CD8-positive, alpha-beta T cell (primary cell): ENCODE measurements at places on chromosomes 5 and 9. TPM values are rescaled to one million over a fixed set of nuclear protein-coding genes. Genes with fewer than 3 reads are reported as not detected.

CD74 gene
- total RNA-seq: 411 TPM

MORN5 gene
- total RNA-seq: not detected

EDIL3 gene
- total RNA-seq: not detected

DNA sequence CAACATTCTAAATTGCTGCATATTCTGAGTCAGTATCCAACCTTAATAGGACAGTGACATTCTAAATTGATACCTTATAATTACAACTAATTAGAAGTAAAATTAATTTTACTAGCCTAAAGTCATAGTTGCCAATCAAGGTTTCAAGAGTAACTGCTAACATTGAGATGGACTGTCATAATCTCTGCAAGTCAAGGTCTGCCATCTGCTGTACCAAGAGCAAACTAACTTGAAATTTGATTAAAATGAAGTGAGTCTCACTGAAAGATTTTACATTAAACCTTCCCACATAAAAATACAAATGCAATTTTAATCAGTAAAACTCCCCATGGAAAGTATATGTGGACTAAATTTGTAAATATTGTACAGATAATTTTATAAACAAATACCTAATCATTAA is 235.3 kb downstream of the PRDM9 start:
- DNase-seq: no peak

DNA sequence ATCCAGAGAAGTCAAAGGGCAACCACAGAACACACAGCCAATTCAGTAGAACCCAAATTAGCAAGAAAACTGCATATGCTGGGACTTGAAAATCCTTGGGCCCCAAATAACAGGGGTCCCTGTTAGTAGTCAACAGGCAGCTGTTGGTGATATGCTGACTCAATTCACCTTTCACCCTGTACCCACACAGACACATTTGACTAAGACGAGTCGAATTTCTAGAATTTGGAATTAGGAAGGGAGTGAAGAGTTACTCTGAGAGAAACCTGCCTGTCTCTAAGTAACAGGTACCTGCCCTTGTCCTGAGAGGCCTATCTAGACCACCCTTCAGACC is 821 bp upstream of the VCP start:
- no peak for DNase-seq

DNA sequence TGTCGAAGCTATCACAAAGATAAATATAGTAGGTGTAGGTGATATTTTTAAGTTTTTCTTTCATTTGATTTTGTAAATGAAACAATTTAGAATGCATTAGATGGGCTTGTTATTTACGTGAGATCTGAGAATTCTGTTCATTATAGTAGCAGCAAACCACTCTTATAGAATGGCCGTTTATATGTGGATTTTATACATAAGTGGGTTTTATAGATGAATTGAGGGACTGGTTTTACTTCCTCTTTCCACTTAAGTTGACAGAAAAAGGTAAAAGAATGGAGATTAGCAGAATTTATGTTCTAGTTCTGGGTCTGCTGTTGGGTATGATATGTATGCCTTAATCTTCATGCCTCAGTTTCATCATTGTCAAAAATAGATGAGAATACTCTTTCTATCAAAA is 5.6 kb downstream of the RMI1 start:
- no peak for DNase-seq

DNA sequence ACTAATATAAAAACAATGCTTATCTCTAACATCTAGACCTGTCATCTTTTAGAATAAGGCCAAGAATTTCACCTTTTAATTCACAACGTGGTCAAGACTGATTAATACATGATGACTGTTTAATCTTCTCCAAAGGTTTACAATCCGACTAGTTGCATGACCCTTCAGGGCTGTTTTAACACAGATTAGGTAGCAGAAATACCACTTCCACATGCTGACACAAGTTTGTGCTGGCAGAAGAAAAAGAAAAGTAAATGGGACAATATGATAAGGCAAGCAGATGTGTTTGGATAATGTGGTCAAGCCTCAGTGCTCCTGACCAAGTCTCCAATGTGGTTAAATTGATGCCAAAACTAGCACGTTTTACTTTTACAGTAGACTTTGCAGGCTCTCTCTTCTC is 31.1 kb downstream of the SEMA6A start:
- no peak for DNase-seq

- no peak for DNase-seq
Observed at GRCh38 chr5:141978389-141978788, 9.5 kb downstream of the RNF14 start.

DNA sequence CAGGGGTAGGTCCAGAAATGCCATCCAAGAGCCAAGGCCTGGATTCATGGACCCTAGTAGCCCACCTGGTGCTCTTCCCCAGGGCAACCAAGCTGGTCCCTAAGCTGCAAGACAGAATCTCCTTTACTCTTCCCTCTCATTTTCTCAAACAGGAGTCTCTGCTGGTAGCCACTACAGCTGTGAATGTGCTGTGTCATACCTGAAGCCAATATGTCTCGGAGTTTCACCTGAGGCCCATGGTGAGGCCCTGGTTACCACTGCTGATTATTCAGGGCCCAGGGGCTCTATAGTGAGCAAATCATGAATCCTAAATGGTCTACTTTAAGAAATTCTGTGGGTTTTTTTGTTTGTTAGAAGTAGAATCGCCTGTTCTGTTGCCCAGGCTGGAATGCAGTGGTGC is 15.9 kb downstream of the CDK7 start:
- DNase-seq: no peak

DNA sequence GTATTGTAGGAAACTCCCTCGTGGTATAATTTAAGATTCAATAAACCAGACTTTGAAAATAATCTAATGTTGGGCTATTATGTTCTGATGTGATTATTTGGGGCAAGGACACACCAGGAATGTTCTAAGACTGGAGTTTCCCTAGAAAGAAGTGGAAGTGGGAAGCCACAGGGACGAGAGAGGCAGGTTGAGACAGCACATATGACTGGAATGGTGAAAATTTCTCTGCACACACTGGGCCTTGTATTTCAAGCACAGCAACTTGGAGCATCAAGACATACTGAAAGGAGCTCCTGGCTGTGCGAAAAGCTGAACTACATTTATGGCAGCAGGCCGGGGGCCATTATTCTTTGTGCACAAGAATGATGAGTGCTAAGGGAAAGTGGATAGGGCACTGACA is 98.2 kb downstream of the CETN3 start:
- no peak for DNase-seq

DNA sequence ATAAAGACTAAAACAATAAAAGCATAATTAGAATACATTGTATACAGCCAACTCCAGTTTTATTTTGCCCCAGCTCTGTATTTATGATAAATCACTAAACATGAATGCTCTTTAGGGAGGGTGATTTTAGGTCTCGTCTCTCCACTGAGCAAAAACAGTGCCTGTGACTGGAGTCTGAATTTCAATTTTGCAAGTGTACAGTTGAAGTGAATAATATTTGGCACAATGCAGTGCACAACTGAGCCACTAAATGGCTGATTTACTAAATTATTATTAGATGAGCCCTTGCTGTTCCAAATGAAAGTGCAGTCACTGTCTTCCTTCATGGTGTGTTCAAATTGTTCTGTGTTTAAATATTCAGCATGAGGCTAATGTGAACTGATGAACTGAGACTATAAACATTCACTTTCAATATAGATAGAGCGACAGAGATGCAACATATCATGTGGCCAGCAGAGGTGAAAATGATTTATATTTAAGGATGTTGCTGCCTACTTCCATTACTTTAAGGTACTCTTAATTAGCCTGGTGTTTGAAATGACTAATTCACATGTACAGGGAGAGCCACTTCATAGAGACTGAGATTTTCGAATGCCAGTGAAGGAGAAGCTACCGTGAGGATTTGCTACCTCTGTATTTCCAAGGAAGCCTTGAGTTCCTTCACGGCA is 375.1 kb downstream of the EBF1 start:
- DNase-seq: no peak

DNA sequence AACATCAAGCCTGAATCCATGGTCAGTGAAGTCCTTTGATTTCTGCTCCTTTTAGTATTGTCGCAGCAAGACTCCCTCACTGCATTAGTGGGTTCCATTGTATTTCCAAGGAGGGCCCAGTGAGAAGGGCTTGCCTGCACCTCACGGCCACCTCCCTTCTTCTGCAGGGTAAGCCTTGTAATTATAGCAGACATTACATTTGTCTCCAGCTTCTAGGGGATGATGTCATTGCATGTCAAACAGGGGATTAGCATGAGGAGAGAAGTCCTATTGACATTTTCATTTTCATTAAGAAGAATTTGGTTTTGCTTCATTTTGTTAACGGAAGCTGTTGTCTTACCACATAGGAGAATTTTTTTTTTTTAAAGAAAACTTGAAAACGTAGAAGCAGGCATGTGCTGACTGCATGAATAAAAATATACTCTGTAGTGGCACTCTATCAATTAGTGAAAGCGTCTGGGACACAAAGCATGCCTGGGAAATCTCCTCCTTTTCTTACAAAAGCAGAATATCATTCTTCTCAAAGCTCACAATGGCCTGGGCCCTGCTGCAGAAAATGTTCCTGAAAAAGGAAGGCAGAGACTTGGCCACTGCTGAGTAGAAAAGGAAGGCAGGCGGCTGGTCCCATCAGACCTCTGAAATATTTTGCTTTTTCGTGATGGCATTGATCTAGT is 27.1 kb downstream of the MAP1B start:
- DNase-seq: no peak

- no peak for DNase-seq
Observed at GRCh38 chr5:120096413-120096812, 367.7 kb upstream of the PRR16 start.

- no peak for DNase-seq
Observed at GRCh38 chr5:174118823-174119467, 73.4 kb downstream of the NSG2 start.

GRCh38 chr5:13859270-13860065 is 85.0 kb downstream of the DNAH5 start:
- no peak for DNase-seq

DNA sequence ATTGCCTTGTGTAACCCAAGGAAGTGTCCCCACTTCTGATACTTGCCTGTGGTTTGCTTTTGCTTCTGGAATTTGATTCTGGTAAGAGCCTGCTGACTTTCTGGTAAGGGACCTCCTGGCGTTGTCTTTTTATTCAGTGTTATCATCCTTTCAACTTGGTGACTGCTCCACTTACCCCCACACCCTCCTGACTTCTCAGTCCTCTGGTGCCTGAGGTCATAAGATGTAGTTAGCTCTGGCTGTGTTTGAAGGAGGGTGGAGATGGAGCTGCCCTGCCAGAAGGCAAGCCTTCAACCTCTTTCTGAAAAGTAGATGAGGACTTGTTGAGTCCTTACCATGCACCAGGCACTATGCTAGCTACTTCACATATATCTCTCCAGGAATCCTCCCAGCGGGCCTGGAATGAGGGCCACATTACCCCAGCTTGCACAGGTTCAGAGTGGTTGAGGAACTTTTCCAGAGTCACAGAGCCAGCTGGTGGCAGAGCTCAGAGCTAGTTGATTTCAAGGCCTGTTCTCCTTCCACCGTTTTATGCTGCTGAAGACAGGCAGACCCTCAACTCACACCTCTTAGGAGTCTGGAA is 45.2 kb upstream of the PITX1 start:
- no peak for DNase-seq

GRCh38 chr5:135883441-135883840 is 12.2 kb downstream of the IL9 start:
- no peak for DNase-seq

DNA sequence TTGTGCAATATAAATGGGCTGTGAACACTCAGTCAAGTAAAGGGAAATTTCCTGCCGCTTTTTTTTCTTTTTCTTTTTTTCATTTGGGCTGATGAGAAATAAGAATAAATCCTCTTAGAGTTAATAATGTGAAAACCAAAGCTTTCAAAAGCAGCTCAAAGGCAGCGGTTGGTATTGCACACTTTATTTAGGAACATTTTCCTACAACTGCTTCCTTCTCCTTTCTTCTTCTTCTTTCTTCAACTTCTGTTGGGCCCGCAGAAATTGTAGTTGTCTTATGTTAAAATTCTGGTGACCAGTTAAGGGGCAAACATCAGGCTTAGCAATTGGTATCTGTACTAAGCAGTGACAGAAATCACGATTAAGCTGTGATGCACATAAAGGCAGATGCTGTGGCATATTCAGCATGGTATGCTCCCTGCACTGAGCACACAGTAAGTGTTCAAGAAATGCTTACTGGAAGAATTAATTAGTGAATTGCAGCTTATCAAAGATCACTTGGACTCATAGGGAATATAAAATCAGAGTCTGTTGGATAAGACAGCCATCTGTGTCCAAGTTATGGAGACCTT is 85.4 kb downstream of the ANKRD55 start:
- no peak for DNase-seq

- no peak for DNase-seq
Observed at GRCh38 chr9:114244570-114244969, 78.3 kb upstream of the ORM1 start.

DNA sequence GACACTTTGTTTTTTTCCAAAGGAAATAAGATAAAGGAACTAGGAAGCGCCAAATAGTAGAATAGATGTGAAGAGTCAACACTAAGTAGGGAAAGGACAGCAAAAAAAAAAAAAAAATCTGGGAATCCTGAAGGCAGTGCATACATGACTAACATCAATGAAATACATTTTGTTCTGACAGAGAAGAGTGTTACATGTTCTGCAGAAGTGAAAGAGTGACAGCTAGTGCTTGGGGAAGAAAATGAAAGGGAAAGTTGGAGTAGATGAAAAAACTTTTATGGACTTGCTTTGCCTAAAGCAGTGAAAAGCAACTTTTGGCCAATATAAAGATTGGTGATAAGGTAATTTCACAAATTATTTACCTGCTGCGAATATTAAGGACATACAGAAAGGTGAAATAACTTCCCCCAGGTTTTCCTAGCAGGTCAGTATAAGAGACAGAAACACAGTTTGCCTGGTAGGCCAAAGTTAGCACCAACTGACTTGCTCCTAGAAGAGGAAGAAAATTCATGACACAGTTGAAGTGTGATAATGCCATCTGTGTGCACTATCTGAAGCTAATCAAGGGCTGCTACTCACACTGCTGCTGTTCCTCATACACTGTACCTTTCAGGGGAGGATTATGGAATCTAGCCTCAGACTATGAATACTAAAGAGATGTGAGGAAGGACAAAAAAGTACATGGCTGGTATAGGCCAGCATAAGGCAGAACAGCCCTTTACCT is 38.6 kb downstream of the RANBP6 start:
- no peak for DNase-seq

DNA sequence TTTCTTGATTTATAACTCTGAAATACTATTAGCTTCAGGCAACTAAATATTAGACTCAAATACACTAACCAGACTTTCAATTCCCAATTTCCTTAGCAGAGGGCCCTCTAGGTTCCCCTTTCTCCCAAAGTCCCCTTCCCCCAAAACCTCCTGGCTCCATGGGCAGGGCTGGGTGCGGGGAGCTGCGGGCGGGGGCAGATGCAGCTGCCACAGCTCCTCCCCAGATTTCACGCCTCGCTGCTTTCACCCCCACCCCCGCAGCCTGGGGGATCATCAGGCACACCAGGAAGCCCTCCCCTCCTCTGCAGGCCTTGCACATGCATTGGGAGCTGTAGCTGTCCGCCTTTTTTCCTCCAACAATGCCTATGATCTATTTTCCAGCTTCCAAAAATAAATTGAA is 82.8 kb upstream of the SPATA31C2 start:
- DNase-seq: no peak

- no peak for DNase-seq
Observed at GRCh38 chr5:54009828-54010227, 300.5 kb downstream of the ARL15 start.

GRCh38 chr5:10653751-10654400 is 90.0 kb downstream of the ANKRD33B start:
- no peak for DNase-seq

GRCh38 chr9:87656485-87656884 is 69.4 kb upstream of the CTSL start:
- DNase-seq: no peak
